ENCODE measurements at places on chromosomes 1 and 21.

- DNase-seq, result no peak
Measured at GRCh38 chr1:46448109-46448911, 41.3 kb upstream of the DMBX1 start.

GRCh38 chr1:84756455-84757082, 66.3 kb upstream of the SSX2IP start:
- no peak for DNase-seq

- no peak for DNase-seq
Measured at GRCh38 chr1:11823366-11824137, 17.6 kb downstream of the CLCN6 start.

DNA sequence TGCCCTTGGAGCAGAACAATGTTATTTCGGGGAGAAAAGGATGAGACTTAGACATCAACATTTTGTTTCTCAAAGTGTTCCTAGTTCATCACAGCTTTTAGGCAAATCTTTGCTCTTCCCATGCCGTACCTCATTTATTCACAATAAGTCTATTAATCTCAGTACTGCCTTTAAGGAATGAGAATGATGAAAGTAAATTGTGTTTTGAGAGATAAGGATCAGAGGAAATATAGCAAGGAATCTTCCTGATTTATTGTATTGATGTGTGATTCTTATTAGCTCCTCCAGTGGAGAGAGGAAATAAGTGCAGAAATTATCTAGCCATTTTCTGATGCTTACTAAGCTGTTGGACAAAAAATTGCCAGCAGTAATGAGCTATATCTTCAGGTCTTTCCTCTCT, 2.0 kb downstream of the POLR3C start:
- DNase-seq, result no peak

GRCh38 chr1:53326598-53327181, 1.2 kb downstream of the LRP8 start:
- DNase-seq, result peak; percentile 32

DNA sequence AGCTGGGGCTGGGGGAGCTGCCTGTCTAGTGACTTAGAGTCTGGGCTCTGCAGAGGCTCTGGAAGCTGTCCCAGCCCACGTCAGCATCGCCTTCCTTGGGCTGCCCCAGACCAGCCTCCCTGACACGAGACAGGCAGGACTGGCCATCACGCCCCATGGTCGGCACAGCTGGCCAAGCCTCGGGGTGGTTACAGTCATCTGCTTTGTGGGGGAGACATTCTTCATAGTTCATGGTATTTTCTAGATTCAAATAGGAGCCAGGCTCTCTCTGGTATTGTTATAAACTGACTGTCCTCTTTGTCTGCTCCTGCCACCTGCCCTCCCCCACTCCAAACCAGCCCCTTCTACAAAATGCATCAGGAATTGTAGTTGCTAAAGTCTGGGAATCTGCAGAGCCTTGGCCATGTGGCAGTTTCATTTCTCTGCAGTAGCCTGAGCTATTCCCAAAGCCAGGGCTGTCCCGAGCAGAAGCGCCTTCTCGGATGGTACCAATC, 29.4 kb downstream of the OLFML2B start:
- DNase-seq, result no peak

- DNase-seq, result no peak
Measured at GRCh38 chr1:115499253-115499652, 142.5 kb upstream of the VANGL1 start.

Measured in NCI-H1092 treated with DMSO at 0.1 percent for 48 hours (cell line).